ENCODE measurements at places on chromosomes 3 and 15. TPM values are rescaled to one million over a fixed set of nuclear protein-coding genes. Genes with fewer than 3 reads are reported as not detected.

GRCh38 chr15:45177285-45177684, 10.5 kb downstream of the SHF start:
- no peaks in the 10 kb centered on the region for H3K27me3 ChIP-seq
- H3K4me1 ChIP-seq = peaks cover 12% of the 10 kb centered on the region
- H3K27ac ChIP-seq = no peak overlapping the region
- H3K36me3 ChIP-seq = no peaks in the 10 kb centered on the region

Gene TRIM42
- total RNA-seq = not detected

Gene PLCB2
- total RNA-seq = 91.8 TPM

GRCh38 chr3:140344601-140345205, 333.2 kb upstream of the TRIM42 start:
- H3K27me3 ChIP-seq = peaks cover 10% of the 10 kb centered on the region
- H3K36me3 ChIP-seq = no peaks in the 10 kb centered on the region
- H3K4me3 ChIP-seq = no peak overlapping the region

- peak overlapping the region; percentile 78 for H3K4me3 ChIP-seq
- no peaks in the 10 kb centered on the region for H3K36me3 ChIP-seq
- no peak for DNase-seq
- H3K27me3 ChIP-seq = peaks cover 64% of the 10 kb centered on the region
- H3K4me1 ChIP-seq = peaks cover 30% of the 10 kb centered on the region
Measured at GRCh38 chr15:41502795-41503668, 9.4 kb downstream of the ITPKA start.

Gene SPTBN5
- total RNA-seq = 1.7 TPM

Measured in activated T-cell treated with anti-CD3 and anti-CD28 coated beads, Interleukin-2, amount 50 U/mL, for 72 hours (primary cell).